ENCODE measurements at places on chromosomes 3 and 15.

DNA sequence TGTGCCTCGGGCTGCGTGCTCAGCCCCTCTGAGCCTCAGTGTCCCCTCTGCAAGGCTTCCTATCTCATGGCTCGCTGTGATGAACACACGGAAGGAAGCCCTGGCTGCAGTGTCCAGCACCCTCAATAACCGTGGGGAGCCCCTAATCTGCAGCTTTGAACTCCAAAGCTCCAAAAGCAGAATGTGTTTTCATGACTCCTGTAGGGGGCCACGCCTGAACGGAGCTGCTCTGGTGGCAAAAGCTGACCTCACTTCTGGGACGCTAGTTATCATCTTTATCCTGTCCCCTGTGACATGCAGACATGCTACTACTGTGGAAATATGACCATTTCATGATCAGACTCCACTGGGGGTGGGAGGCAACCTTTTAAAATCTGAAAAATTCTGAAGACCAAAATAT, 98.8 kb downstream of the SEC22A start:
- DNase-seq, result no peak

DNA sequence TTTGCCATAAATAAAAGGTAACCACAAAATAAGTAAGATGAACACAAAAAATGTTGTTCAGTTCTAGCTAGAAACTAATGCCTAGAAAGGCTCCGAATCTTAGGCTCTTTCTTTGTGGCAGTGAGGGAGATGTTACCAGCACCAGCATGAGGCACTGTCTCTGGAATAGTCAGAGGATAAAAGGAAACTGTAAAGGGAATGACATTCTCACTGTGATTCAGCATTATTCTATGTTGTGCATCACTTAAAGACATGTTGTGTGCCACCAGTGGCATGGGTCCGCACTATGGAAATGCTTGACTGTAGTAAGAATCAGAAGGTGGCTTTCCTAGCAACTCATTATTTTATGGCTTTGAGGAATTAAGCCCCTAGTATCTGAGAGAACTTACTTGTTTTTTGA, 70.8 kb downstream of the SEC22A start:
- DNase-seq, result no peak

DNA sequence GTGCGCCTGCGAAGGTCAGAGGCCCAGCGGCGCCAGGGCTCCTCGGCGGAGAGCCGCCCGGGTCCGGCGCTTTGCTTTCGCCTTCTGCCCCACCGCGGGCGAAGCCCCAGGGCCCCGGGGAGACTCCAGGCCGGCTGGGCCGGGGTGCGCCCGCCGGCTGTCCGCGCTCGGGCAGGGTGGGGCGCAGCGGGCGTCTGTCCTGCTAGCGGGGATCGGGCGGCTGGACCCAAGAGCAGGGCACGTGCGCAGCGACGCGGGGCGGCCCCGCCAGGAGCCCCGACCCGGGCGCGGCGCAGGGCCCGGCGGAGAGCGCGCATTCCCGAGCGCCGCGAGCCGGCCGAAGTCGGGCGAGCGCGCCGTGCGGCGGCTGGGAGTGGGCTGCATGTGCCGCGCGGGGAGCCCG, 569 bp upstream of the ALDH1A3 start:
- peak; percentile 80 for DNase-seq

DNA sequence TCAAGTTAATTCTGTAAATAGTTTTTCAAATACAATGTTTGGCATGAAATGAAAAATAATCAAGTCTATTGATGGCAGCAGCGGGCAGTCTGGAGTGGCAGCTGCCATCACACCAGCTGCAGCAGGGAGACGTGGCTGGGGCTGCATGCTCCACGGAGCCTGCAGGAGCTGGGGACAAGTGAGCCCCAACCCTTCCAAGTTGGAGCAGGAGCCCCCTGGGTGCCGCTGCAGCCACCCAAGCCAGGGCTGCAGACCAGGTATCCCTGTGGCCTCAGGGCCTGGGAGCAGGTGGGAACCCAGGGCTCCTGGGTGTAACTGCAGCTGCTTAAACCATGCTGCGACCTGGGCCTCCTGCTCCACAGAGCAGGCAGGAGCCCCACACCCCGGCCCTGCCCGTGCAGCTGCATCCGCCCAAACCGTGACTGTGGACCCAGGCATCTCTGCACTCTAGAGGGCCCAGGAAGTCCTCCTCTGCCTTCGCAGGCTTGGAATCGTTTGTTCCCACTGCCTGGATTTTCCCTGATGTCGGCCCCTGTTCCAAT, 257.4 kb downstream of the PLOD2 start:
- DNase-seq, result no peak

- no peak for DNase-seq
These were observed 287.1 kb downstream of the IL5RA start for GRCh38 chr3:2823031-2823430.

- no peak for DNase-seq
These were observed 46.2 kb downstream of the CCDC12 start for GRCh38 chr3:46930166-46930944.

DNA sequence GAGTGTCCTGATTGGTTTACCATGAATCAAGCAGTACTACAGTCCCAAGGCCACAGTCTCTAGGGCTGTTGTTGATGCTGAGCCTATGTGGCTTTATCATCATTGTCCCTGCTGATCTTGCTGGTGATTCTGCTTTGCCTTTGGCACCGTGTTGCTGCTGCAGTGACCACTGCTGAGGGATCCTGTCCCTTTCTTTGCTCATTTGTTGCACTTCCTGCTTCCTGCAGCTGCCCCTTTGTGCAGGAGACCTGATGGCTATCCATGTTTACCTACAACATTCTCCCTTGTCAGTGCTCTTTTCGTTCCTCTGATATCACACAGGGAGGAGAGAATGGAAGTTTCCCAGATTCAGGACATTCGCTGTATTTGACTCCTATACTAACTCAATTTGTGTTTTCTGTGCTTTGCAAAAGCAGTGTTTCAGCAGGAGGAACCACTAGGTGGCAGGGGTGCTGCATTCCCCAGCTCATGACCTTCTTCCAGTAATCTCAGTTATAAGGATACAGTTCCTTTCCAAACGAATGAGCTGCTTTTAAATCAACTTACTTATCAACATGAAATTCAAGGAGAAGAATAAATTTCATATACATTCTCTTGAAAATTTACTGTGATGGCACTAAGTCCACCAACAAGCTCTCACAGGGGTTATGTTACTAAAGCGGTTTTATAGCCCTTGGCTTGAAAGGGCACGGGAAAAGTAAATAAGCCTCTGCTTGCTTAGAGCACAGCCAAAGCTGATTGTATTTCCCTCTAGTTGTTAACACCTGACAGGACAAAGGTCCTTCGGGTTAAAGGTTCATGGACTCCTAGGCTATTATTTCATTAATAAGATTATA, 9.7 kb upstream of the THUMPD3 start:
- DNase-seq, result peak; percentile 75

DNA sequence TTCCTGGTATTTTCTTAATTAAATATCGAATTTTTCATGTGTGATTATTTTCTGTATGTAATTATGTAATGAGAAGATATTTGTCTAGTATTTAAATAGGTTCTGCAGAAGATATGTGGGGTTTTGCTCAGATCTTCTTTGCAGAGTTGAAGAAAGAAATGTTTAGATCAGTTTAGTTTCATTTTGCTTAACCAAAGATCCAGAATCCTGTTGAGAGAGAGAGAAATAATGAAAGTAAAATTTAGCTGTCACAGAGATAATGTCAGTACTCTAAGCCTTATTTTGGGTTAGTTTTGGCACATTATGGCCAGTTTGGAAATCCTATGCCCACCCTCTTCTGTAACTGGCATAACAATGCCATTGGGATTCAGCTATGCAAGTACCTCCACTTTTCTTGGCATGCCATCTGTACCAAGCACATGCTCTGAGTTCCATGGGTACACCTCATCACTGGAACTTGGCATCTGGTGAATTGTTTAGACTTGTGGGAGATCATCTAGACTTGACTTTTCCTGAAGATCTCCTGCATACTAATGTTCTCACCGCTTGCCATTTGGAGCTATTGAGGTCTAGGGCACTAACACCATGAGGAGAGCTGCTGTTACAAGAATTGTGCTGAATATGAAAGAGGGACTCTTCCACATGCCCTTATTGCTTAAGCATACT, 30.9 kb downstream of the PLSCR1 start:
- no peak for DNase-seq

- no peak for DNase-seq
These were observed 67.6 kb downstream of the TP63 start for GRCh38 chr3:189698811-189699210.

GRCh38 chr3:4812591-4812990, 166.6 kb upstream of the BHLHE40 start:
- DNase-seq, result no peak

DNA sequence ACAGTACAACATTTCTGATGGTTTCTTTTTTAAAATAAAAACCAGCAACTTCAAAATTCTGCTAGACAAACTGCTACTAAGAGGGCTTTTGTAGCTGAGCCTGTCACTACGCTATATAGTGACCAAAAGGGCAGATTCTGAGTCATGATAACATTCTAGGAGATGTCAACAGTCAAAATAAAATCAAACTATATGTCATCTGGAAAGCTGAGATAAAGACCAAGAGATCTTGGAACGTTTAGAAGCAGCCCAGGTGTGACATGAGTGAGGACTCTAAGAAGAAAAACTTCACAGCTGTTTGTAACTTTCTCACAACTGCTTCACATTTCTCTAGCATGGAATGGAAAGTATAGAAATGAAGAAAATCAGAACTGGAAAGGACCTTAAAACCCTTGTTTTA, 84.6 kb downstream of the FILIP1L start:
- DNase-seq, result no peak

GRCh38 chr3:148464246-148464645, 233.5 kb upstream of the AGTR1 start:
- DNase-seq, result no peak

GRCh38 chr3:127688416-127689265, 15.9 kb downstream of the ABTB1 start:
- no peak for DNase-seq

GRCh38 chr15:51038162-51038973, 56.3 kb downstream of the TNFAIP8L3 start:
- no peak for DNase-seq

DNA sequence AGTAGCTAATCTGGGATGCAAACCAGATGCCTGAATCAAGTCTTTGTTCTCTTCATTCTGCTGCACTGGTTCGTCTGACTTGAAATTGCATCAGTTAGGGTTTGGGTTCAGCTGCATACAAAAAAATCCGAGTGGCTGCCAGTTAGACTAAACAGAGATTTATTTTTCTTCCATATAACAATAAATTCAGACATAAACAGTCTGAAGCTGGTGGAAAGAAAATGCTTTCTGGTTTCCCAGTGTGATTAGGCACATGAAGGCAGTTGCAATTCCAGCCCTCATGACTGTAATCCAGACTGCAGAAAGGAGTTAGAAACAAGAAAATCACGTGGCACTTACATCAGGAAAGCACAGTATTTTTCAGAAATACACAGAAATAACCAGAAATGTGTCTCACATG, 930.7 kb downstream of the MCTP2 start:
- no peak for DNase-seq

DNA sequence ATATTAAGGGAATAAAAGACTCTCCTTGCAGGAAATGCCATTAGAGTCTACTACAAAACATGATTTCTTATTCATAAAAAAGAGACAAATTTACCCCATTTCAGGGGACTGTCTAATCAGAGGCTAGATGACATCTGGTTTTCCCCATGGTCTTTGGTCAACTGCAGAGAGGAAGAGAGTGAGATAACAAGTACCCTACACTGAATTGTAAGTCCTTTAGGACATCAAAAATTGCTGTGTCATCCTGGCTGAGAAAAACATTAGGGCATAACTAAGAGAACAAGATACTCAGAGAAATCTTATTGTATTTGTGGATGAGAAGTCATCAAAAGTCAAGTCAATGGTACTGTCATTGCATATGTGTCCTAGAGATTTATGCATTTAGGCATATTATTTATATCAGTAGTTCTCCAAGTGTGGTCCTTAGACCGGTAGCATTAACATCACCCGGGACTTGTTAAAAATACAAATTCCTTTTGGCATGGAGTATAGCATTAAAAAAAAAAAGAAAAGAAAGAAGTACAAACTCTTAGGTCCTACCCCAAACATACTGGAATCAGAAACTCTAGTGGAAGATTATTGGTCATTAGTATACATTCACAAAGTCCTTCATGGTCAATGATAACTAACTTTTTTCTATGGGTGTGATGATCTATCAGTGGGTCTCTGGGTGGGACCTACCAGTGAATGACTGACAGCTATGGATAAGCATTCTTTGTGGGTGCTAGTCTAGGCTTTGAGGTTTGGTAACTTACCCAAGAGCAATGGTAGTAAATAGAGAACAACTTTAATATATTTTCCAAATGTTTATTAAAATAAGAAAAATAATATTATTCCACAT, 29.0 kb upstream of the TBC1D5 start:
- DNase-seq, result no peak

GRCh38 chr3:111965484-111965883, 13.3 kb upstream of the ABHD10 start:
- no peak for DNase-seq

GRCh38 chr3:149342413-149343380, 9.3 kb upstream of the TM4SF18 start:
- DNase-seq, result no peak

- DNase-seq, result no peak
These were observed 16.7 kb downstream of the TFG start for GRCh38 chr3:100725935-100726513.

- DNase-seq, result no peak
These were observed 61.9 kb downstream of the HMG20A start for GRCh38 chr15:77482570-77482969.

DNA sequence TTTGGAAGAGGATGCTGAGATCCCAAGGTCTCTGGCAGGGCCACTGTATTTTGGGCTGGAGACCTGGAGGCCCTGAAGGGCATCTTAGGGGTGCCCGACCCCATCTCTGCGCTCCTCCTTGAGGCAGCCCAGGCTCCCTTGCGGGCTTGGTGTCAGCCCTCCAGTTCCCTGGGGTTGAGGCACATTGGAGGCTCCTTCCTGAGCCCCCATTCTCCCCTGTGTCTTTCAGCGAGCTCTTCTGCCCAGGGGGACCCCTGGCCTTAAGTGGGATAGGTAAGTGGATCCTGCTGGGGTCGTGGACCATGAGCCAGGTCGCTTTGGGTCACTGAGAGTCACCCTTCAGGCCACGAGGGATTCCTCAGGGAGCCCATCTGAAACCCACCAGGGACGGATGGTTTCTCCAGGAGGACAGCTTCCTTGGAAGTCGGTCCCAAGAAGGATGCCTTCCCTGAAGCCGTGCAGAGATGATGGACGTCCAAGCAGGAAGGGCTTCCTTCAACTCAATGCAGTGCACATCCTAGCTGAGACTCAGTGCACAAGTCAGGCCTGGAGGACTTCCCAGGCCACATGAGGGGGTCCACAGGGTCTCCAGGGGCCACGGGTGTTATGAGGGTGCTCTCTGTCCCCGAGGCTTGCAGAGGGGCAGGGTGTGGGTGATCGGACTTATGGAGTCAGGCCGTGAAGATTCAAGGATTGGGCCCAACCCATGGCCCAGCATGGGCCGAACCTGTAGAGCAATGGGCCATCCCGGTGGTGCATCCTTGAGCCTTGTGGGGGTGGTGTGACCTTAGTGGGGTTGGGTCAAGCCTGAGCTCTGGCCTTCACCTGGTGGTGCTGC, 224.3 kb downstream of the SNRPN start:
- peak; percentile 18 for DNase-seq
